Common myeloid progenitor, CD34-positive (primary cell): ENCODE measurements at places on chromosomes 4 and X.

GRCh38 chrX:17596546-17597205 lies 140.6 kb upstream of the SCML1 start:
- no peak overlapping the region for H3K4me3 ChIP-seq
- H3K36me3 ChIP-seq = no peaks in the 10 kb centered on the region
- DNase-seq = no peak
- H3K27me3 ChIP-seq = no peaks in the 10 kb centered on the region
- no peaks in the 10 kb centered on the region for H3K4me1 ChIP-seq

GRCh38 chrX:56995271-56995994 lies at the start of gene SPIN3:
TSS of gene SPIN3 (minus strand) at chrX:56995541. CDS start at chrX:56994947, 594 bp downstream.
- no peaks in the 10 kb centered on the region for H3K36me3 ChIP-seq
- no peaks in the 10 kb centered on the region for H3K4me1 ChIP-seq
- peak within 1 kb of the TSS; percentile 66 for H3K4me3 ChIP-seq
- H3K27me3 ChIP-seq = no peaks in the 10 kb centered on the region

- H3K27me3 ChIP-seq = no peaks in the 10 kb centered on the region
- H3K27ac ChIP-seq = peak overlapping the region; percentile 93
- H3K4me1 ChIP-seq = peaks cover 21% of the 10 kb centered on the region
- peak; percentile 5 for DNase-seq
- peaks cover 21% of the 10 kb centered on the region for H3K36me3 ChIP-seq
- H3K4me3 ChIP-seq = peak overlapping the region; percentile 80
Observed at GRCh38 chr4:145097331-145097820, 620 bp downstream of the ANAPC10 start.

DNA sequence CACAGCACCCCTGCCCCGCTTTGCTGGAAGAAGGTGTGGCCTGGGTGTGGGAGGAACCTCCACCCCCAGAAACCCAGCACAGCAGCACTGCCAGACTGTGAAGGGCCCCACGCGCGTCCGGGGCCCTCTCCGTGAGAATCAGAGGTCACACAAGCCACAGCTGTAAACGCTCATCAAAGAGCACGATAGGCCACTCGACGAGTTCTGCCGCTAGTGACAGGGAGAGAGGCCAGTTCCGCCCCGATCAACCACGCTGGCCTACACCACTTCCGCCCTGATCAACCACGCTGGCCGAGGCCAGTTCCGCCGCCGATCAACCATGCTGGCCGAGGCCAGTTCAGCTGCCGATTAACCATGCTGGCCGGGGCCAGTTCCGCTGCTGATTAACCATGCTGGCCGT lies 25.9 kb upstream of the ADRA2C start:
- H3K36me3 ChIP-seq = no peaks in the 10 kb centered on the region
- DNase-seq = no peak
- no peak overlapping the region for H3K4me3 ChIP-seq
- H3K27ac ChIP-seq = no peak overlapping the region

- no peaks in the 10 kb centered on the region for H3K27me3 ChIP-seq
- no peaks in the 10 kb centered on the region for H3K36me3 ChIP-seq
- no peaks in the 10 kb centered on the region for H3K4me1 ChIP-seq
- H3K4me3 ChIP-seq = no peak overlapping the region
- H3K27ac ChIP-seq = no peak overlapping the region
Observed at GRCh38 chr4:76758996-76759395, 138.9 kb downstream of the SOWAHB start.

DNA sequence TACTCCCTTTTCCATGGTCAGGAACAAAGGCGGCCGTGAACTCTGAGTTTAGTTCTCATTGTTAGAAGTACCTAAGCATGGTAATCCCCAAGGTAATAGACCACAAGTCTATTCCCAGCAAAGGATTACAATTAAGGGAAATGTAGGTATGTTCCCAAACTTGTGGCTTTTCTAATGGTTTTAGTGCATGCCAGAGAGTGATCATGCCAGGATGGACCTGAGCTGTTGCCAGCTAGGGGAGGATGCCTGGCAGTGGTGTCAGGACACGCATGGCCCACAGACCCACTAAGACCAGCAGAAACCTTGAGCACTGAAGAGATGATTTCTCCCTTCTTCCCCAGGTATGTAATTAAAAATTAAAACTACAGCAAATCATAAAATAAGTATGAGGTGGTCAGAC lies 60.8 kb downstream of the COQ2 start:
- no peaks in the 10 kb centered on the region for H3K36me3 ChIP-seq
- H3K27me3 ChIP-seq = no peaks in the 10 kb centered on the region
- no peak overlapping the region for H3K27ac ChIP-seq
- peaks cover 11% of the 10 kb centered on the region for H3K4me1 ChIP-seq

GRCh38 chr4:90357117-90357710 lies 230.0 kb downstream of the CCSER1 start:
- DNase-seq = peak; percentile 87
- no peaks in the 10 kb centered on the region for H3K27me3 ChIP-seq
- H3K27ac ChIP-seq = no peak overlapping the region

GRCh38 chr4:176193126-176193525 lies 2.3 kb downstream of the SPATA4 start:
- no peak overlapping the region for H3K4me3 ChIP-seq
- no peaks in the 10 kb centered on the region for H3K36me3 ChIP-seq
- H3K27ac ChIP-seq = no peak overlapping the region
- H3K27me3 ChIP-seq = no peaks in the 10 kb centered on the region

- peaks cover 31% of the 10 kb centered on the region for H3K4me1 ChIP-seq
- no peak overlapping the region for H3K4me3 ChIP-seq
- H3K36me3 ChIP-seq = peaks cover 4% of the 10 kb centered on the region
- no peak for DNase-seq
Observed at GRCh38 chr4:917992-918391, 14.1 kb downstream of the GAK start.

GRCh38 chr4:38957893-38958292 lies 74.3 kb downstream of the TMEM156 start:
- peaks cover 20% of the 10 kb centered on the region for H3K4me1 ChIP-seq
- no peak overlapping the region for H3K4me3 ChIP-seq
- H3K36me3 ChIP-seq = no peaks in the 10 kb centered on the region
- DNase-seq = no peak

GRCh38 chr4:51932261-51932660 lies 87.9 kb downstream of the LRRC66 start:
- H3K36me3 ChIP-seq = no peaks in the 10 kb centered on the region
- no peak overlapping the region for H3K27ac ChIP-seq
- H3K4me3 ChIP-seq = no peak overlapping the region
- peak; percentile 10 for DNase-seq
- peaks cover 6% of the 10 kb centered on the region for H3K4me1 ChIP-seq
- H3K27me3 ChIP-seq = no peaks in the 10 kb centered on the region

GRCh38 chrX:71577682-71578081 lies 555 bp upstream of the GCNA start:
- DNase-seq = no peak
- H3K27me3 ChIP-seq = peaks cover 2% of the 10 kb centered on the region
- H3K4me1 ChIP-seq = no peaks in the 10 kb centered on the region
- H3K36me3 ChIP-seq = peaks cover 17% of the 10 kb centered on the region
- H3K27ac ChIP-seq = no peak overlapping the region

GRCh38 chrX:97398030-97398551 lies 514.4 kb downstream of the RPA4 start:
- H3K27me3 ChIP-seq = no peaks in the 10 kb centered on the region
- no peak overlapping the region for H3K4me3 ChIP-seq
- DNase-seq = no peak
- no peak overlapping the region for H3K27ac ChIP-seq
- no peaks in the 10 kb centered on the region for H3K36me3 ChIP-seq

- no peaks in the 10 kb centered on the region for H3K27me3 ChIP-seq
- H3K4me3 ChIP-seq = peak overlapping the region; percentile 89
- DNase-seq = peak; percentile 71
- peaks cover 6% of the 10 kb centered on the region for H3K36me3 ChIP-seq
Observed at GRCh38 chr4:89837993-89838390, 1.0 kb upstream of the SNCA start.

GRCh38 chr4:61318431-61318830 lies 118.3 kb downstream of the ADGRL3 start:
- H3K27me3 ChIP-seq = no peaks in the 10 kb centered on the region
- DNase-seq = no peak
- no peak overlapping the region for H3K4me3 ChIP-seq
- H3K36me3 ChIP-seq = no peaks in the 10 kb centered on the region

- no peak overlapping the region for H3K4me3 ChIP-seq
- no peak for DNase-seq
- no peaks in the 10 kb centered on the region for H3K36me3 ChIP-seq
- no peaks in the 10 kb centered on the region for H3K27me3 ChIP-seq
Observed at GRCh38 chrX:97126020-97126419, 242.3 kb downstream of the RPA4 start.

DNA sequence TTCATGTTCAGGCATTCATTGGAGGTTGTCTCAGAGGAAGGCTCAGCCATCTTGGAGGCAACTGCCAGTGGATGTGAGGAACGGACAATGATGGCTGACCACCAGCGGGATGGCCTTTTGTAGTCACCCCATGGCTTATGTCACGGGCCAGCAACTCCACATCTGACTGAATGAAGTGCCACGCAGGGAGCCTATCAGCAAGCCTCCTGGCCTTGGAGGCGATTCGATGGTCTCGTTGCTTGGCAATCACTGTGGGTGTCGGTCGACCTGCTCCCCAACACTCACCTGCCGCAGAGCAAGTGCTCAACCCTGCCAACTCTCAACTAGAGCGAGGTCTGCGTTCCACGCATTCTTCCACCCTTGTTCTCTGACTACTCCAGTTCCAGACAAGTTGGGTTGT lies 7.4 kb downstream of the H2BW2 start:
- no peak overlapping the region for H3K27ac ChIP-seq
- no peaks in the 10 kb centered on the region for H3K27me3 ChIP-seq
- no peaks in the 10 kb centered on the region for H3K36me3 ChIP-seq
- H3K4me1 ChIP-seq = no peaks in the 10 kb centered on the region

DNA sequence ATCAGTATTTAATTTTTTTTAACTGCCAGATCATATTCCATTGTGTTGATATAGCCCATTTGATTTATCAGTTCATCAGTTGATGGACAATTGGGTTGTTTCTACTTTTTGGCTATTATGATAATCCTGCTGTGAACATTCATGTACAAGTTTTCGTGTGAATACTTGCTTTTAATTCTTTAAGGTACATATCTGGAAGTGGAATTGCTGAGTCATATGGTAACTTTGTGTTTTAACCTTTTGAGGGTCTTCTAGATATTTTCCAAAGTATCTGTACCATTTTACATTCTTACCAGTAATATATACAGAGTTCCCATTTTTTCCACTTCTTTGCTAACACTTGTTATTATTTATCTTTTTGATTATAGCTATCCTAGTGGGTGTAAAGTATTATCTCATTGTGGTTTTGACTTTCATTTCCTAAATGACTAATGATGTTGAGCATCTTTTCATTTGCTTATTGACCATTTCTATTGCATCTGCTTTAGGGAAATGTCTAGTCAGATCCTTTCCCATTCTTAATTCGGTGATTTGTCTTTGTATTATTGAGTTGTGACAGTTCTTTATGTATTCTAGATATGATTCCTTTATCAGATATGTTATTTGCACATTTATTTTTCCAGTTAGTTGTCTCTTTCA lies 75.2 kb upstream of the NUDT6 start:
- no peaks in the 10 kb centered on the region for H3K27me3 ChIP-seq
- no peak overlapping the region for H3K4me3 ChIP-seq
- DNase-seq = no peak
- no peaks in the 10 kb centered on the region for H3K4me1 ChIP-seq
- H3K36me3 ChIP-seq = peaks cover 14% of the 10 kb centered on the region

GRCh38 chrX:31837445-31838049 lies 765.7 kb upstream of the FTHL17 start:
- H3K36me3 ChIP-seq = no peaks in the 10 kb centered on the region
- no peaks in the 10 kb centered on the region for H3K27me3 ChIP-seq
- no peaks in the 10 kb centered on the region for H3K4me1 ChIP-seq
- no peak overlapping the region for H3K27ac ChIP-seq
- H3K4me3 ChIP-seq = no peak overlapping the region

DNA sequence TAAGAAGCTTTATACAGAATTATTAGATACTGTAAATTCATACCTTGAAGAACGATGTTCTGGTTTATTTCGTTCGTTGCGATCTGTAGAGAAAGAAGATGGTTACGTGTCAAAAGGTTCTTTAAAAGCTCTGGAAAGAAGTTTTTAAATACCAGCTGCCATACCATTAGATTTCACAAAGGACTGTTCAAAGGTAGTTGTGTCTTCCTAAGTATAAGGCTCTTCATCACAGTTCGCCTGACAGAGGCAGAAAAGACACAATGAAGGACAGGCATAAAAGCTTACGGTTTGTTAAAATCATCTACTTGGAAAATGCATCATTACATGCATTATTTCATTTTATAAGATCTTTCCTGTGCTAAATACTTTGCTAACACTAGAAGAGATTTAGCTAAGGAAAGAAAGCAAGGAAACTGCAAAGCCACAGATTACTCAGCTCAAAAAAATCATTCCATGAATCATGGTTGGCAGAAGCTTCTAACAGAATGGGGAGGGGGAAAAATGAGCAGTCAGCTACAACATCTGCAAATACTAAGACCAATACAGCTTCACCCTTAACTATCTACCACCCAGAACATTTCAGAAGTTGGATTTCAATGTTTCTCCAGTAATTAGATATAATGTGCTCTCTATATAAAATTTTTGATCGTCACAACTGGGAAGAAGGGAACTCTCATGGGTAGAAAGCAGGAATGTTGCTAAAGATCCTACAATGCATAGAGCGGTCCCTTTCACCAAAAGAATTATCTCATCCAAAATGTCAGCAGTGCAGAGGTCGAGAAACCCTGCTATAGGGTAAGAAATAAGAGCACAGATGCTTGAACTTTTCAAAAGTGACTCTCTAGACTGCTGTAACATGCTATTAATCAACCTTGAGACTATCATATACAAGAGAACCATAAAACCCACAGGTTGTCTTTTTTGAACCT lies 50.7 kb upstream of the PRSS48 start:
- H3K4me3 ChIP-seq = no peak overlapping the region
- H3K4me1 ChIP-seq = no peaks in the 10 kb centered on the region
- DNase-seq = no peak
- no peaks in the 10 kb centered on the region for H3K27me3 ChIP-seq

DNA sequence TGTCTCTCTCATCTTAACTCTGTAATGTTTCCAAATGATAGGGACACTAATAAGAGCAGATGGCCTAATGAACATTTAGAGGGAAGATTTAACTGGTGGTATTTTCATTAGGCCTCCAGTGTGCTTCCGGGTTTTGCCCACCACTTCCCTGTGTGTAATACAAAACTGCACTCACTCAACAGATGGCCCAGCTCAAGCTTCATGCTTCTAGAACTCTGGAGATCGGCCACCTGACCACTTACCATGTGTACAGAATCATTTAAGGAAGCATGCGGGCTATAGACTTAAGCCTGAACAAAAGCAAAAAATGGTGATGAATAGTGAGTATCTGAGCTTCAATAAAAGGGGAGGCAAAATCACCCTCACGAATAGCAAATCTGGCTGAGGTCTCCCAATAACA lies 89.3 kb downstream of the SH2D1A start:
- H3K4me1 ChIP-seq = no peaks in the 10 kb centered on the region
- no peak overlapping the region for H3K4me3 ChIP-seq
- H3K27ac ChIP-seq = no peak overlapping the region
- no peaks in the 10 kb centered on the region for H3K27me3 ChIP-seq
- DNase-seq = no peak
